ENCODE measurements at places on chromosomes 5 and 9. TPM values are rescaled to one million over a fixed set of nuclear protein-coding genes. Genes with fewer than 3 reads are reported as not detected.

The GRM6 gene
- not detected for total RNA-seq

The COL15A1 gene
- not detected for total RNA-seq

The GABRG2 gene
- total RNA-seq, result not detected

The ANXA1 gene
- 924 TPM for total RNA-seq

The LSM11 gene
- 4.3 TPM for total RNA-seq

The OR1Q1 gene
- not detected for total RNA-seq

The IFNA21 gene
- total RNA-seq, result not detected

The KCNN2 gene
- total RNA-seq, result not detected

The ORM2 gene
- not detected for total RNA-seq

The ASS1 gene
- total RNA-seq, result 683 TPM

The PDCD1LG2 gene
- total RNA-seq, result 14.5 TPM

The NUTM2G gene
- not detected for total RNA-seq

The PCDHGA11 gene
- total RNA-seq, result 8.5 TPM

The CDC25C gene
- 0.67 TPM for total RNA-seq

The HMGCS1 gene
- 218 TPM for total RNA-seq

The FOXI1 gene
- not detected for total RNA-seq

The PFN3 gene
- total RNA-seq, result not detected

The SLC6A18 gene
- total RNA-seq, result not detected

The CDKN2A gene
- total RNA-seq, result 26.5 TPM

The FIBCD1 gene
- 3.3 TPM for total RNA-seq

The FYB1 gene
- 6.6 TPM for total RNA-seq

The PLK2 gene
- total RNA-seq, result 534 TPM

All from mammary epithelial cell (primary cell).